ENCODE measurements at places on chromosomes 5 and 9.

- no peak for DNase-seq
Observed at GRCh38 chr5:150663936-150664335, 2.9 kb downstream of the MYOZ3 start.

- no peak for DNase-seq
Observed at GRCh38 chr5:133469846-133470245, 142.5 kb downstream of the FSTL4 start.

DNA sequence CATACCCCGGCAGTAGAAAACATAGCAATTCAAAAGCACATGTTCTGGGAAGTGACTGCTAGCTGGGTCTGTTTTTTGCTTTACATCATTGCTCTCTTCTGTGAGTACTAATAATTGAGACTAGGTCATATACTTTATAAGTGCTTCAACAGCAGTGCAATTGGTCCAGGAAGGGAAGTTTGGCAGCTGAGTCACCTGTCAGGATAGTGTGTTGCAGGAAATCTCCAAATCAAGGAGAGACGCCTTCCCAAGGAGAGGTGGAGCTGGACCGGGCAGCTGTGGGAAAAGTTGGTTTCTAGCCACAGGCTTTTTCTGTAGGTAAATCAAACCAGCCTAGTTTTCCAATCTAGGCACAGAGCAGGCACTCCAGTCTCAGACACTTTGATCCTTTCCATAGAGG lies 330.1 kb downstream of the ENC1 start:
- no peak for DNase-seq

GRCh38 chr5:53469946-53470687 lies 10.3 kb upstream of the FST start:
- DNase-seq = no peak

DNA sequence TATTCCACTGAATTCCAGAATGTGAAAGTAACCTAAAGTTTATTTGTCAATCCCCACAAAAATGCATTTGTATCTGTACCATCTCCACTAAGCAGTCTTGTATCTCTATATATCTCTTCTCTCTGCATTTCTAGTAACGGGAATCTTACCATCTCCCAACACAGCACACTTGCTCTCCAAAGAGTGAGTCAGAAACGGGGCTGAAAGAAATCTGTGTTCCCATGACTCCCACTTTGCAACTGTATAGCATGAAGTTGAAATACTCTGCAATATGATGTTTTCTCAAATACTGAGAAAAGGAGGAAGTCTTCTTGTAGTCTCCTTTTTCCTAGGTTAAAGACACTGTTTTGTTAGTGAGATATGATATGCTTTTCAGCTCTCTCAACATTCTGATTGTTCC lies 848.8 kb upstream of the ACO1 start:
- DNase-seq = no peak

- DNase-seq = no peak
Observed at GRCh38 chr5:35736280-35736679, 118.6 kb downstream of the SPEF2 start.

DNA sequence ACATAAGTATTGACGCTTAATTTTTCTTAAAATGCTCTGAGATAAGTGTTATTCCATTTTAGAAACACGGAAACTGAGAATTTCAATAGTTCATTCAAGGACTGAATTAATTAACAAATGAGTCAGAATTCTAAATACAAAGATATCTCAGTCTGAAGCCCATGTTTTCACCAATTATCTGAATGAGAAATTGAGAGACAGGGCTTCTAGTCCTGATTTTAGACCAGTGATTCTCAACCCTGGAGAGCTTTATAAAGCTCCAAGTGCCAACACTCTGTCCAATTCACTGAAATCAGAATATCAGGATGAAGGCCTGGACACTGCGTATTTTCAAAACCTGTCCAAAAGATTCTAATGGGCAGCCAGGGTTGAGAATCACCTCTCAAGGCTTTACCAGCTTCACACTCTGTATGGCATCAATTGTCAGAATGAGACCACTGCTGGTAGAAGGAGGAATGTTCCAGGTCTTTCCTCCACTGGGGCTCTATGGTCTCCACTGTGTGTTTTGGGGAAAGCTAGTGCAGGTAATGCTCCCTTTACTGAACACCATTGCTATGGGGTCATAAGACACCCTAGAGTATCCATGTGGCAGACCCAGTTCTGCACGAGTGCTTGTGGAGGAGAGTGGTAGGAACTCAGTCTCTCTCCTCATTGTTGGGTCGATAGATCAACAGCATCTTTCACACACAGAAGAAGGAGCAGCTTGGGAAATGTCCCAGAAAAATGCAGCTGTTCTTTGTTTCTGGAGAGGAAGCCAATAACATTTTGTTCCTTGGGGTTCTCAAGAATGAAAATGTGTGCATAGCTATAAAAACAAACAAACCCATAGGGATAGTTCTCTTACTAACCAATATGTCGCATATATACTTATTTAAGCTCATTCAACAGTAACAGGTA lies 99.7 kb upstream of the OSMR start:
- DNase-seq = no peak

DNA sequence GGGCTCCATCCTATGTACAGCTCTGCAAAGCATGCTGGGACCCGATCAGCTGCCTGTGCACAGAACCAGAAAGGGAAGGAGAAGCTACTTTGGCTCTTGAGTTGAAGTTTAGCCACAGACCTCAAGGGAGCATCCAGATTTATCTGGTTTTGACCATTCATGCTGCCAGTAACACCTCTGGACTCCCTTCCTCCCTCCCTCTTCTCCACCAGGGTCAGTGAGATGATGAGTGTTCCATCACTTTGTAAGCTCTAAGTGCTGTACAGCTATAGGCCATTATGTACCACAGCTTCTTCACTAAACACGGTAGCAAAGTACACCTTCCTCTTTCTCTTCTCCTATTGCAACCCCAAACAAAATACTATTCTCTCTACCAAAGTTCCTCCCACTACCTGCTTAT lies 77.9 kb downstream of the GLIS3 start:
- no peak for DNase-seq

DNA sequence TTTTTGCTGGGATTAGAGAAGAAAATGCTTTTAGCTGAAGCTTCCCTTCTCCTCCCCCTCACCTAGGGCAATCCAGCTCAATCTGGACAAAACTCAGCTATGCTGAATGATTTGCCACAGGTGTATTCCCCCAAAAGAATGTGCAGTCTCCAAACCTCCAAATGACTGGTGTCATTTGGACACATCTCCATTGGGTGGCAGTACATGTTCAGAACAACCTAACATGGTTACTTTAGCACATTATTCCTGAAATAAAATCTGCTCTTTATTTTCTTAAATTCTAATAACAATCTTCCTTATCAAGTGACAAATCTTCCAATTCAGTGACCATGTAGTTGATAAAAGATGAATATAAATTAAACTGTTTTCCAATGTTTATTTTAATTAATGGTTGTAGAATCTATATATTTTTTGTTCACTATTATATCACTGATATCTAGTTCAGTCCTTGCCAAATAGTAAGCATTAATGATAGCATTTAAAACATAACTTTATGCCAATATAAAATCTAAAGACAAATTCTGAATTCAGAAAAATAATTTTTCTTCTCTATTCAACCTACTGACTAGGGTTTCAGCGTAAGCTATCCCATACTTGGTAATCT lies 61.3 kb upstream of the MOCS2 start:
- DNase-seq = no peak

GRCh38 chr9:135514342-135515082 lies 6.7 kb upstream of the LCN1 start:
- DNase-seq = no peak

- no peak for DNase-seq
Observed at GRCh38 chr5:67192719-67193438, 3.7 kb downstream of the CD180 start.

DNA sequence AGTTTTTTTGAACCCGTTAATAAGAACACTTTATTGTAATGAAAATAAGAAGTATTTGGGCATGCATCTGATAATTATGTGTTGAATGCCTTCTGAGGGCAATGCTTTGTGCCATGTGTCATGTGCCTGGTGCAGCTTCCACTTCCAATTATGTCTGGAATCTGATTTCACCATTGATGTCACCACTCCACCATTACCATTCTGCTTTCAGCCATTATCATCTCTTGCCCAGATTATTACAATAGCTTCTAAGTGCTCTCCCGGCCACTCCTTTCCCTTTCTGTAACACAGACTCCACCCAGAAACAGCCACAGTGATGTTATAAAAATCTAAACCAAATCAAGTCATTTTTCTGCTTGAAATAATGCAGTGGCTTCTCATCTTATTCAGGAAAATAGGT lies 171.7 kb downstream of the C9orf152 start:
- no peak for DNase-seq

- DNase-seq = no peak
Observed at GRCh38 chr5:134370311-134370870, 978 bp upstream of the UBE2B start.

DNA sequence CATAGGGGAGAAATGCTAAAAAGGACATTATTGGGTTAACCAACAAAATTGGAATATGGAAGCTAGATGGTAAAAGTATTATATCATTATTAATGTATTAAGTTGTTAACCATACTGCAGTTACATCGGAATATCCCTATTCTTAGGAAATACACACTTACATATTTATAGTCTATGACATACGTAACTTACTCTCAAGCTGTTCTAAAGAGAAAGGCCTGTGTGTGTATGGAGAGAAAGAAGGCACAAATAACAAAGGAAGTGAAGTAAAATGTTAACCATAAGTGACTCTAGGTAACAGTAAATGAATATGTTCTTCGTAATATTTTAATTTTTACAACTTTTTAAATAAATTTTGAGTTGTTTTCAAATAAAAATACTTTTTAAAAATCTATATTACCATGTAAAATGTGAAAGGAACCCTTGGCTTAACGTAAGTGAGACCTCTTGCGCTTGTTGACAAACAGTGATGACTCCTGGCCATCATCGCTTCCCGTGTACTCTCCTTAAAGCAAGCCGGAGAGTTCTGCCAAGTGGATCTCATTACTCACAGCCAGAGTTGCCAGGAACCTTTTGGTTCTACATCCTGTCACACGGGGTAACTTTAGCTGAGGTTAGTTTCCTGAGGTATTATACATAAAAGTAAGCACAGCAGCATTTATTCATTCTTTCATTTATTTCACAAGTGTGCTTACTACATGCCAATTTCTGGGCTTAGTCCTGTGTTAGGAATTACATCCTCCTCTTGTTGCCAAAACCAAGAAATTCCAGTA lies 165.4 kb downstream of the EPB41L4A start:
- no peak for DNase-seq
